Activated T-helper 1 cell treated with anti-CD3 and anti-CD28 coated beads, Interleukin-2, amount 50 U/mL, for 16 hours (primary cell): ENCODE measurements at places on chromosomes 11 and 22.

GRCh38 chr22:33144721-33145120 lies 86.5 kb upstream of the SYN3 start:
- DNase-seq: no peak

- no peak for DNase-seq
Observed at GRCh38 chr11:73659961-73660360, 13.6 kb downstream of the PLEKHB1 start.

DNA sequence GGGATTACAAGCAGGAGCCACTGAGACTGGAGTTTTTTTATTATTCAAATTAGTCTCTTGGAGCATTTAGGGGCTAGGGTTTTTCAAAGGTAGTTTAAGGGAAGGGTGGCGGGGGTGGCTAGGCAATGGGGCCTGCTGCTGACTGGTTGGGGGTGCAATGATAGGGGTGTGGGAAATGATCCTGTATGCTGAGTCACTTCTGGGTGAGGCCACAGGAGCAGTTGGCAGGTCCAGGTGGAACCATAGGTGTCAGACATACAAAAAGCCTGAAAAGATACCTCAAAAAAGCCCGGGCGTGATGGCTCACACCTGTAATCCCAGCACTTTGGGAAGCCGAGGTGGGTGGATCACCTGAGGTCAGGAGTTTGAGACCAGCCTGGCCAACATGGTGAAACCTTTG lies 13.7 kb downstream of the MTFP1 start:
- no peak for DNase-seq

GRCh38 chr22:37304595-37305343 lies 22.5 kb downstream of the CYTH4 start:
- DNase-seq: no peak

- DNase-seq: no peak
Observed at GRCh38 chr11:93921695-93922468, 71.5 kb upstream of the VSTM5 start.

DNA sequence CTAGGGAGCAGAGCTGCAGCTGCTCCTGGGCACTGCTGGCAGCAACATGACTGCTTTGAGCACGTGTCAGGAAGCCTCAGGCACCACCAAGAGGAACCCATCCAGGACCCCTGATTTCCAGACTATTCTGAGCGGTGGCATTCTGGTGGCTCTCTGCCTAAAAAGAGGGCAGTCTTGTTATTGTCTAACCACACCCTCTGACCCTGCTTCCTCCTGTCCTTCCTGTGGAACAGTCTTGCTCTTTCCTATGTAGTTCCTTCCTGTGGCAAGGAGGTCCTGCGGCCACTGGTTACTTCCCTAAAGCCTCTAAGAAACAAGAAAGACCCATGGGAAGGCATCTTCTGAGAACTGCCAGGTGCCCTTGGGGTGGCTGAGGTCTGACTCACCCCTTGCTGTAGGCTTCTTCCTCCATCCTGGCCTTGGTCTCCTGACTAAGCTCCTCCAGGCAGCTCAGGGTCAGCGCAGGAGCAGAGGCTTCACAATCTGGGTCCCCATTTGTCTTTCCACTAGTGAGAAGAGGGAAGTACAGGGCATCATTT lies 13.1 kb upstream of the LYVE1 start:
- DNase-seq: no peak
